ENCODE measurements at places on chromosomes 5 and 9.

DNA sequence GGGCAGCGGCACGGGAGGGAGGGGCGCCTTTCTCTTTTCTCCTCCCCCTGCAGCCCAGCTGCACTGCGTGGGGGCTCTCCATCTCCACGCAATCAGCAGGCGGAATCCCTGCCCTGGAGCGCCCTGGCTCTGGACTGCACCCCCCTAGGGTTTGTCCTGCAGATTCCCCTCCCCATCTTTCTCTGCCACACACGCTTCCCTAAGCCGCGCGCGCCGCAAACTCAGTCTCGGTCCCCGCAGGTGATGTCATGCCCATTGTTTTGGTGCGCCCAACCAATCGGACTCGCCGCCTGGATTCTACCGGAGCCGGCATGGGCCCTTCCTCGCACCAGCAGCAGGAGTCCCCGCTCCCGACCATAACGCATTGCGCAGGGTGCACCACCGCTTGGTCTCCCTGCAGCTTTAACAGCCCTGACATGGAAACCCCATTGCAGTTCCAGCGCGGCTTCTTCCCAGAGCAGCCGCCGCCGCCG lies at the start of gene KCNN2:
KCNN2 (plus strand) TSS at position 347 of the 473 bp plus-strand sequence; CDS start at position 417, 70 bp downstream.
- DNase-seq, result no peak

DNA sequence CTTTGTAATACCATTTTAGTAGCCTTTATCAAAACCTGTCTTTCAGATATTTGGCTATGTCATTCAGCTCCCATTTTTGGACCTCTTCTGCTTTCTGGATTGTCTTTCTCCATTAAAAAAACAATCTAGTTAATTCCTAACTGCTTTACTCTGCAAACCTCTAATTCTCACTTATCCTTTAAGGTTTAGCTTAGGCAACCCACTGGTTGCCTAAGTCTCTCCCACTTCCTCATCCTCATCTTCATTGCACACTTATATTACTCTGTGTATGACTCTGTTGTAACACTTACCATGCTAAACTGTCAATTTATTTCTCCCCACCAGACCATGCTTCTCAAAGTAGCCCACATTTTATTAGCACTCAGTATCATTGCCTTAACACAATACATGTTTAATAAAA lies 205.0 kb upstream of the DMRTA1 start:
- DNase-seq, result no peak

DNA sequence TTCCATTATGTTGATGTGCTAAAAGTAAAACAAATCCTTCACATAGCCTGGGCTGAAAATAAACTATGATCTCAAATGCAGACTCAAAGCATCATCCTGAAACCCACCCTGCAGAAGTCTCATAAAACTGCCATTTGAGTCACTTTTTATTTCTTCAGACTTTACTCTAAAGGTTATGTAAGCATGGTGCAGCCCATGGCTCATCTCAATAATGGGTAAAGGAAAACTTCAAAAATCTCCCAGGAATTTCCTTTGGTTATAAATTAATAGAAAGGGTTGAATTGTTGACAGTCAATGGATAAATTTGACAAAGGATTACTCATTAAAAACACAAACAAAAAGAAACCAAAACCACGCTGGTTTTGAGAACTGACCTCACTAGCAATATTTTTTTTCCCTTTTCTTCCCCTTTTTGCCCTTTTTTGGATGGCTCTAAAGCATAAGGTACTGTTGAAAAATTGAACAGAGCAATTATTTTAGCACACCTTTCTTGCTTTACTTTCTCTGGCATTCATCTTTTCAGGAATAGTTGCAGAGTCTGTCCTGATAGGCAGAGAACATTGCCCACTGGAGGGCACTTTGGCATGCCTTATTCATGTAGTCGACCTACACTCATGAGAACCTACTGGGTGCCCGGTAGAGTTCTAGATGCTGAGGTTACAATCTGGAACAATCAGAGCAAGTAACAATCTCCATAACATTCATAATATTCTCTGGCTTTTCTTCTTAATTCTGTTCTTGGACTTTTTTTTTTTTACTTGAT lies 191.4 kb downstream of the TMEM167A start:
- no peak for DNase-seq

- DNase-seq, result peak; percentile 30
Observed at GRCh38 chr9:35603506-35603985, 1.5 kb upstream of the TESK1 start.

DNA sequence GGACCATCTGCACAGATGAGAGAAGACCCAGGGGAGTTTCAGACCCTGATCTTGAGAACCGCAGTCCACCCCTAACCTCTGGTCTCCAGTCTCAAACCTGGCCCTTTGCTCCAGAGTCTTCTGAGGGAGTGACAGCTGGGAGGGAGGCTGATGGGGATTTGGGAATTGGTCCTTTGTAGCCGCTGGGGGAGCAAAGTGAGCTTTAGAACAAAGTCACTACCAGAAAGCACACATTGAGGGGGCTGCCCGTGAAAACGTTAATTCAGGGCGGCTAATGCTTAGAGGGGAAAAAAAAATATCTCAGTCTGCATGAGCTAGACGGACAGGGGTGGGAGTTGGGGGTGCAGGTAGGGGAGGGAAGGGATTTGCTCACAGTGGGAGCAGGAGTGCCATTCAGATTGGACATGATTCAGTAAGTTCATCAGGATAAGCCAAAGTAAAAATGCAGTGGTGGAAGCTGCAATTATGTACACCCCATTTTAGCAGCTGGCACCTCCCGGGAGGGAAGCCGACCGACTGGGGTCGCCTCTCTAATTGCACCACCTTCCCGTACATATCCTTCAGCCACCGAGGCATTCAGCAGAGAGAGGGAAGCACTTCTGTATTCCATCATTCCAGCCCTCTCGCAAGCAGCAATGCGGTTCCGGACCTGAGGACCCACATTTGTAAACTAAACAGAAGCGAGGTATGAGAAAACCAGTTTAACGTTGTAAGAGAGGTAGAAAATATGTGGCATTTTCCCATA lies 123.4 kb upstream of the RETREG1 start:
- DNase-seq, result no peak

- DNase-seq, result no peak
Observed at GRCh38 chr5:72271702-72272101, 48.3 kb downstream of the MRPS27 start.

DNA sequence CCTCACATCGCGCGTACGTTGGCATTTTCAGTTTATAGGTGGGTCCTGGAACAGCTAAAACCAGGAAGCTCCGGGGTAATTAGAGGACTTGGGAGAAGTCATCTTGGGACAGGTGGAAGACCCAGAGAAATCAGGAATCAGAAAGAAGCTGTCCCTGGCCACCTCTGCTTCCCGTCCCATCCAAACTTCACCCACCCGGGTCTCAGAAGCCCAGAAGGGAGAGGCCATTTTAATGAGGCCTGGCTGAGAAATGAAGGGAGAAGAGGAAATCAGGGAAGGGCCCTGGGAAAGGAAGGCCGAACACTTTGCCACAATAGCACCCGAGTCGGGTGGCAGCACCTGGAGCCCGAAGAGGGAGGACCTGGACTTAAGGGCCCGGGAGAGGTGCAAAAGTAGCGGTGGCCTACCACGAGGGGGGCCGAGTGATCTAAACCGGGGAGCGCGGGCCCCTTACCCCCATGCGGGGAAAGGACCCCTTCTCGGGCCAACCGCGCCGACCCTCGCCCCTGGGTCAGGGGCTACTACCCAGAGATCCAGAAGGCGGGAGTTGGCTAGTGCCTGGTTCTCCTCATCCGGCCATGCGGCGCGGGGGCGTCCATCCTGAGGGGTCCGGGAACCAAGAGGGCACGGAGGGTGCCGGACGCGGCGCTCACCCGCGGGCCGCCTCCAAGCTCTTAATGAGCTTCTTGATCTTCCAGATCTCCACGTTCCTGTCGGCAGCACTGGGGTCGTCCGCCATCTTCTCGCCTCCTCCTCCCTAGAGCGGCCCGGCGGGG lies 668 bp downstream of the ETF1 start:
- no peak for DNase-seq

DNA sequence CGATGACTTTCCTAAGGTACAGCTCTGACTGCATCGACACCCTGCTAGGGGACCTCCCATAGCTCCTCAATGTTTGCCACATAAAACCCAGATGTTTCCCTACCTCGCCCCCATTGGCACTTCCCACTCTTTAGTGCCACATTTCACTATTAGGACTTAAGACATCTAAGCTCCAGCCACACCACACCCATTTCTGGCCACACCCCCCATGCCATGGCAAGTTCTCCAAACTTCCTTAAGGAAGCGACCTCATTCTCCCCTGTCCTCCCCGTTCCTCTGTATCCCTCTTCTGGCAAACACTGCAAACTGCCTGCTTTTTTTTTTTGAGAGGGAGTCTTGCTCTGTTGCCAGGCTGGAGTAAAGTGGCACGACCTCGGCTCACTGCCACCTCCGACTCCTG lies 62.9 kb downstream of the USP20 start:
- DNase-seq, result no peak

- DNase-seq, result no peak
Observed at GRCh38 chr5:112077180-112077579, 320.2 kb upstream of the NREP start.

DNA sequence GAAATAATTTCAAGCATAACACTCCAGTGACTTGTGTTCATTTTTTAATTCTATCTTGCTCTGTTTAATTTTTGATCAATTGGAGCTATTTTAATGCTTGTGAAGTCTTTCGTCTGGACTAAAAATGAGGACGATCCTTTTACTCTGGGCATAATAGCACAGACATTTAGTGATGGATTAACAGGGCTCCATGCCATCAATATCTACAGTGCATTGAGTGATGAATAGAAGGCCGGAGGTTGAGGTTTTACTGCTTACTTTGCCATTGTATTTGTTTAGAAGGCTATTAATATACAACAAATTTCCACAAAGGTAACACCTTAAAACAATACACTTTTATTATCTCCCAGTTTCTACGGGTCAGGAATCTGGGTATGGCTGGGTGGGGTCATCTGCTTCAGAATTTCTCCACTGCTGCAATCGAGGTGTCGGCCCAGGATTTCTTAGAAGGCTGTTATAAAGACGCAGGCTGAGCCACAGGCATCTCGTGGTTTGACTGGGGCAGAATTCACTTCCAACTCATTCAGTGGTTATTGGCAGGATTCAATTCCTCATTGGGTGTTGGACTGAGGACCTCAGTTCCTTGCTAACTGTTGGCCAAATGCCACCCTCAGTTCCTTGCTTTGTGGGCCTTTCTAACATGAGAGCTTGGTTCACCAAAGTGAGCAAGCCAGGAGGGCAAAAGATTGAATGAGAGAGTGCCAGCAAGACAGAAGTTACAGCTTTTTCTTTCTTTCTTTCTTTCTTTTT lies 265.4 kb upstream of the VLDLR start:
- DNase-seq, result no peak

DNA sequence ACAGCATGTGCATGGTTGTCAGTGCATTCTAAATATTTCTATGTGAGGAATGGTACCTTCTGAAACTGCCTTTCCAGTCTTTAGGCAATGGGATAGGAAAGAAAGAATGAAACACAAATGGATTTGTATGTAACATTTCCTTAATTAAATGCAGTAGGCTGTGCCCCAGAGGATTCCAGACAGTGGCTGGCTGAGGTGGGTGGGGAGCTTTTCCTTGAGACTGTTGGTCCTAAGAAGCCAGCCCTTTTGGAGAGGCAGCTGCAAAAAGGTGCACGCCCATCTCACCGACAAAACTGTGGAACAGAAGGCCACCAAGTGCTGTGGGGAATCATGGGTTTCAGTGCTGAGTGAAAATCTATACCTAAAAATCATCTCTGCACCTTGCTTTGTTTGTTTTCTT lies 6.8 kb upstream of the CKMT2 start:
- no peak for DNase-seq

DNA sequence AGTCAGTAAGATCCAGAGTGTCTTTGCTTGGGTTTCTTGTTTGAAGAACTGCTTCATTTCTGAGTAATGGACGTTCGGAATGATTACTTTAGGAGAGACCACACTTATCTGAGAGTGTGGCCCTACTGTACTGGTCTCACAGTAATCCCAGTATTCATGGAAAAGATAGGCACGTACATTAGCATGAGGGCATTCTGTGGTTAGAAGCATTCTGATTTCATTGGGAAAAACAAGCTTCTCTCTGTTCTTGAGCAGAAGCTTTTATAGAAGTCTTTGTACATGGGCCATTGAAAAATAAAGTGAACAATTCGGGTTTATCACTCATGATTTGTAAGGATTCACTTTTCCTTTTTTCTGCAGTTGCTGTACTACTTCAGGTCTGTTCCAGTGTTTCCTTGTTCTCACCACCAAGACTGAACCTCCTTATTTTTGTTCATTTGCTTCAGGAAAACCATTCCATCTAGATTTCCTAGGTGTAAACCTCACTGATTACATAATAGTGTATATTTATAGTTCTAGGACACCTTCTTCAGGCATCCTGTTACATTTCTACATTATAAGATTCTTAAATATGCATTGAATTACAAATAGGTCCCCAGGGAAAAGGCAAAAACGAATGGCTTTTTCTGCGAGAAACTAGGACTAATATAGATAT lies 10.1 kb downstream of the TGFBR1 start:
- no peak for DNase-seq

- no peak for DNase-seq
Observed at GRCh38 chr9:38680837-38681445, 39.0 kb downstream of the FAM240B start.

GRCh38 chr5:40480392-40480791 lies 199.3 kb upstream of the PTGER4 start:
- peak; percentile 39 for DNase-seq

- DNase-seq, result no peak
Observed at GRCh38 chr9:115373000-115373709, 255.2 kb upstream of the TNC start.

DNA sequence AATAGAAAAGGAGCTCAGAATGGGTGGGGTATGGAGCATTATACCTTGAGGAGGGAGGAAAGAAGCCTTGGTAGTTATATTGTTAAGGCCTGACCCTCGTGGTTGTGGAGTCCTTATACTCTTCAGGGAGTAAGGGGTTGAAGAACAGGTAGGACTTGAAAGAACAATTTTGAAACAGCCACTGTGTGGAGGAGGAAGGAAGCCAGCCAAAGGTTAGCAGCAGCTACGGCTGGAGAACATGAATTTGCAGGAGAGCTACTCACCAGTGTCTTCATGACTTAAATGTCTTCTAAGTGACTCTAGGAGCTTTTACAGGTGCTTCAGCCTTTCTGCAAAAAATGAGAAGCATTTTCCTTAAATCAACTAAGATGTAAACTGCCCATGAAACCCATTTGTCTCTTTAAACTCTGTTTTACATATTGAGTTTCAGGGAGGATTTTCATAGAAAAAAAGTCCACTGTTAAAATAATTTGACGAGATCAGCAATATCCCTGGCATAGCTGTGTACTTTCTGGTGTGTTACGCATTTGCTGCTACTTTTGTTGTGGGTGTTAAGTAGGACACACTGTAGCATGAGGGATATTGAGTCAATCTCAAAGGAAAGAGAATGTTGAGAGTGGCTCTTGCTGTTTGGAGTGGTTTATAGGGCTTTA lies 110.6 kb upstream of the ELL2 start:
- no peak for DNase-seq

DNA sequence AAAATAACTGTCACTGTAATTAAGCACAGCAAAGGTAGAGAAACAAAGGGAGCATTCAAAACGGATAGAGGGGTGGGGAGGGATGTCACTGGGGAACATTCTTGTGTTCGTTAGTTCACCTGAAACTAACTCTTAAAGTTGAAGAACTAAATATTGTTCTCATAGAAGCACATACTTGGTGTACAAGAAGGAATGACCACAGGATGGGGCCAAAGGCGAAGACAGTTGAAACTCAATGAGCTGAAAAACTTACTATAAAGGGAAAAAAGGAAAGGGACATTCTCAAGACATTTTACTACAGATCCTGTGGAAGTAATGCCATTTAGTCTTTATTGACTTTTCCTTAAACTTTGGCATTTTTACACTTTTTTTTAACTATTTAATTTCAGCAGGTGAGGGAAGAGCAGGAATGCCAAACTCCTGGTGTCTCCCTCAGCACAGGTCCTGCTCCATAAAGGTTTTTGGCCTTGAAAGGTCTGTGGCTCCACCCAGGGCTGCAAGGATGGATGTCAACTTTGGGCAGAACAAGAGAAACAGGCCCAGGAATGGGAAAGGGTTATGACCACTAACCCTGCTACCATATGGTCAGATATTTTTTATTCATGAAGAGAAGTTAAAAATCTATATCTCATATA lies 197.6 kb upstream of the RASA1 start:
- DNase-seq, result no peak
